Activated CD8-positive, alpha-beta T cell treated with anti-CD3 and anti-CD28 coated beads, Interleukin-2, amount 10 ng/mL, durations not matched to agents 7 days and 5 days (primary cell): ENCODE measurements at places on chromosomes 6 and 20.

GRCh38 chr6:52154381-52154780 lies 31.8 kb upstream of the IL17A start:
- no peak for DNase-seq

DNA sequence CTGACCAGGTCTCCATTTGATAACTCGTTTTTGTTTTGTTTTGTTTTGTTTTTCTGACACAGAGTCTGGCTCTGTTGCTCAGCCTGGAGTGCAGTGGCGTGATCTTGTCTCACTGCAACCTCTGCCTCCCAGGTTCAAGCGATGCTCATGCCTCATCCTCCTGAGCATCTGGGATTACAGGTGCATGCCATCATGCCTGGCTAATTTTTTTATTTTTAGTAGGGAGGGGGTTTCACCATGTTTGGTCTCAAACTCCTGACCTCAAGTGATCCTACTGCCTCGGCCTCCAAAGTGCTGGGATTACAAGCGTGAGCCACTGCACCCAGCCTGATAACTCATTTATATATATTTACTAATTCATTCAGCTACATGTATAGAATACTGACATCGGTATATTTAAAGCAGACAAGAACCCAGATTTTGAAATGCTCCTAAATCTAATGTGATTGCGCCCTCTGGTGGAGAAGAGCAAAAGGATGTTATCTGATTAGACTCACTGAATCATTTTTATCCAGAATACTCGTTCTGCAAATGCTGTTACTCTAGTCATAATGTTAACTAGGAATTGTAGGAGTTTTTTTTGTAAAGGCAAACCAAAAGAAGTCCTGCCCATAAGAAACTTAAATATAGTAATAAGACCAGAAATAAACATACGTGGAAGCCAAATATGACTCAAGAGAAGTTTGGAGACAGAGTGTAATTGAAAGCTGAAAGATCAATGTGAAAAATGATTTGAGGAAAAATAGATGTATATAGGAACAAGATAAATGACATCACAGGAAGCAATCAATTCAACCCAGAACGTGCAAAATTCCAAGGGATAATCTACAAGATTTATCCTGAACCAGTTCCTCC lies 5.3 kb upstream of the COL12A1 start:
- DNase-seq: peak; percentile 72

DNA sequence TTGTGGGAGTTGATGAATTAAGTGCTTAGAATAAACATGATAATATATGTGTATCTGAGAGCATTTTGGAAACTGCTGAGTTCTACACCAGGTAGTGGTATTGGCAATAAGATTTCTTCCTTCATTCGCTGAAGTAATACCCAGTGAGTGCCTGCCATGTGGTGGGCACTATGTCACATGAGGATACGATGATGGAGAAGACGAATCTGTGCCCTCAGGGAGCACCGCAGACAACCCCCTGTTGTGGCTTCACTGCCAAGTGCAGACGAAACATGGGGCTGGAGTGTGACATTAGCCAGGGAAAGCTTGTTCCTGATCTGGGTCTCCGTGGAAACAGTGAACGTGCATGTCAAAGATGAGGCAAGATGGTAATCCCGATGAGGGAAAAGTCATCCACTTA lies 7.9 kb downstream of the ZNF76 start:
- DNase-seq: no peak

- no peak for DNase-seq
Measured at GRCh38 chr6:170167657-170168159, 123.2 kb downstream of the DLL1 start.

DNA sequence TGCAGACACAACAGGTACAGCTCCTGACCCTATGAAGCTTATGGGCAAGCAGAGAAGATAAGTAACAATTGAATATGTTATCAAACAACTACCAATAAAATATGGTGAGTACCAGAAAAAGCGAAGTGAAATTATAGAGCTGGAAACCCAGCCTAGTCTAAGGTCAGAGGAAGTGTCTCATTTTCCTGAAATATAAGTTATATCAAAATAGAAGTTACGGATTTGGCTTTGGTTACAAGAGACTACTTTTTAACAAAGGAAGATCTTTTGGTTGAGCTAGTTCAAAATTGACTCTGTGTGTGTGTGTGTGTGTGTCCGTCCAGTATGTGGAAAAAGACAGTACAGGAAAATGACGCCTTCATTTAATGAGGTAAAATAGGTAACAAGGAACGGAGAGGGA lies 8.9 kb downstream of the STX11 start:
- no peak for DNase-seq

- DNase-seq: peak; percentile 24
Measured at GRCh38 chr6:36924131-36924530, 30.4 kb upstream of the PI16 start.

DNA sequence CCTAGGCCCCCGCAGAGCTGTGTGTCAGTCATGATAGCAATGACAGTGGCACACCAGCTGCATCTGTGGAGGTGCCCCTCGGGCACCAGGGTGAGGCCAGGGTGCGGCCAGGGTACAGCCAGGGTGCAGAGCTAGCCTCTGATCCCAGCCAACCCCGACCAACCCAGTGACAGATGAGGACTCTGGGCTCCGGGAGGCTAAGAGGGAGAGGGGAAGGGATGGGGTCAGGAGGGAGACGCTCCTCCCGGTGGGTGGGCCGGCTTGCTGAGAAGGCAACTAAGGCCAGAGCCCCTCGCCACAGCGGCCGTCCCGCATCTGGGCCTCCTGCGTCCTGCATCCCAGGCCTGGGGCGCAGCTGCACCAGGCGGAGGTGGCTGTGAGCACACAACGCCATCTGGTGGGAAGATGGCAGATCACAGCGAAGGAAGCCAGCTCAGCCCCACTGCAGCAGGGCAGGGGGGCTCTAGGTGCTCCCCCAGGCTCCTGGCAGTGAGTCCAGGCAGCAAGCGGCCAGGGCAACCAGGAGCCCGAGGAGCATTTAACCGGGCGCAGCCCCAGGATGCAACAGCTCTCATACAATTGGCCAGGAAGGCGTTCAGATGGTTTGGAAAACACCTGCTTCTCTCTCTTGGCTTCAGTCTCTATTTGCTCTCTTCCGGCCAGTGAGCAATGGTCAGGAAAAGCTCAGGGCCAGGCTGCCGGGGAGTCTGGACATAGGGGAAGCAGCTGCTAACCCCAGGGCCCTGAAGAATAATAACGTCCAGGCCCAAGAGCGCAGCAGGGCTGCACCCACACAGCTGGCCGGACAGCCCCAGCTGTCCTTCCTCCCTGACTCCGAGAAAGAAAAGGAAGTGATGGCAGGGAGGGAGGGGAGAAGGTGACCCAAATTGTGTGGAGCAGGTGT lies 169.4 kb downstream of the TAF4 start:
- DNase-seq: peak; percentile 35

- peak; percentile 31 for DNase-seq
Measured at GRCh38 chr20:50731930-50732690, 730 bp downstream of the PARD6B start.
